ENCODE measurements at places on chromosomes 4 and X.

DNA sequence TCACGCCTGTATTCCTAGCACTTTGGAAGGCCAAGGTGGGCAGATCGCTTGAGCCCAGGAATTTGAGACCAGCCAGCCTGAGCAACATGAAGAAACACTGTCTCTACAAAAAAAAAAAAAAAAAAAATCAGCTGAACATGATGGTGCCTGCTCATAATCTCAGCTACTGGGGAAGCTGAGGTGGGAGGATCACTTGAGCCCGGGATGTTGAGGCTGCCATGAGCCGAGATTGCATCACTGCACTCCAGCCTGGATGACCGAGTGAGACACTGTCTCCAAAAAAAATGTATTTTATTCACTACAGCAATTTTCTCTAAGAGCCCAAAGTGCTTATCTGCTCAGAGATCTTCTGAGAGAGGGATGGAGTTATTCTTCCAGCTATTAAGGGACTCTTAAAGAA, 215.8 kb upstream of the PPP3CA start:
- no peak for DNase-seq

DNA sequence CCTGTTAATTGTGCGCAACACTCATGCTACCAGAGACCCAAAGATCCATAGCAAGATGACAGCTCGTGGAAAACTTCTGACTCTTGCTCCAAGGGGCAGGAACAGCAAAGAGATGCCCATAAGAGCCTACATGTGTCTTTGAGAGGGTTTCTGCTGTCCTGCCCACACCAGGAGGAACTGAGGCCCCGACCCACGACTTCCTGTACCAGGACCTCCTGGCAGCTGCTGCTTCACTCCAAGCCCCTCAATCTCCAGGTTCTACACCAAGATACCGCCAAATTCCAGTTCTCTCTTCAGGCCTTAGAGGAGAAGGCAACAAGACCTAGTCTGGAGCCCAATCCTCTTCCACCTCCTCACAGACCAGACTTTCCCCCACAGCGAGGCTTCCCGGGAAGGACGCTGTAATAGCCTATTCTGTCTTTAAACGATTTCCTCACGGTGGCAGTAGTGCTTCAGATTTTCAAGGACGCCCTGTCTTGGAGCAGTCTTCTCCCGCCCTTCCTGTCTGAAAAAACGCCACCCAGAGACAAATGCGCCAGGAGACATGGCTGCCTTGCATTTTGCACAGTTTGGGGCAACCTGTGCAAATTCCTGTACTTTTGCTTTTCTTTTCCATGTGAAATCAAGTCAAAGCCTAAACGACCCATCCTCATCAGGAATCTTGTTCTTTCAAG, 230.2 kb upstream of the STK26 start:
- DNase-seq, result no peak

GRCh38 chrX:132114607-132115006, 13.2 kb downstream of the FRMD7 start:
- no peak for DNase-seq

- DNase-seq, result no peak
Observed at GRCh38 chrX:140501321-140501720, 3.5 kb downstream of the SOX3 start.

DNA sequence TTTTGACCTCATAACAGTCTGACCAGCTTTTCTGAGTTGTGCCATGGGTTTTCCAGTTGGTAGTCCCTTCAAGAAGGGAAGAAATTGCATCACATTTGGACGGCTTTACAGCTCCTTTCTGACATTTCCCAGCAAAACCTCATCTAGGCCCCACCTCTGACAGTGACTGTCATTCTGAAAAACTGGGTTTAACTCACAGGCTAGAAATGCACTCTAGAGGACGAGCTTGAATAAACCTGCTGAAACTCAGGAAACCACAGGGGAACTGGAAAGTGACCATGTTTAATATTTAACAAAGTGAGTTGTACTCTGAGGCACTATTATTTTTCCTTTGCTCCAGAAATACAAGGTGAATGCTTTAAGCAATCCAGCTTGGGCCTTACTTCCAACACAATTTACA, 434.3 kb upstream of the RASGEF1B start:
- no peak for DNase-seq

DNA sequence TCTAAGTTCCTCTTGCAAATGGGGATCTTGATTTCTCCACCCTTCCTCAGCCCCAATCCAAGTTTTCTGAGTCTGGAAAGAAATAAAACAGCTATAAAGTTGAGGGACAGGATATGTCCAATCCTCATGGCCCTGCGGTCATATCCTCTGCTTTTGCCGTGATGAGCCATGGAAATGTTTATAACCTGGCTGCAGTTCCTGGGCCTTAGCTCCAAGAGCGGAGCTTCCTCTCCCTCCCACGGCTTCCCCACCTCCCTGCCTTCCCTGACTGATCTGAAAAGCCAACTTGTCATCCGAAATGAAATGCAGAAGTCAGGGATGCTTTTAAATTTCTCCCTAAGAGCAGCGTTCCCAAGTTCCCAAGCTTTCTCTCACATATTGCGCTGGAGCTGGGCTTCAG, 221.5 kb upstream of the SFRP2 start:
- DNase-seq, result no peak

GRCh38 chr4:38503689-38504395, 160.2 kb upstream of the KLF3 start:
- DNase-seq, result no peak

- no peak for DNase-seq
Observed at GRCh38 chrX:134548257-134549201, 88.6 kb downstream of the HPRT1 start.

DNA sequence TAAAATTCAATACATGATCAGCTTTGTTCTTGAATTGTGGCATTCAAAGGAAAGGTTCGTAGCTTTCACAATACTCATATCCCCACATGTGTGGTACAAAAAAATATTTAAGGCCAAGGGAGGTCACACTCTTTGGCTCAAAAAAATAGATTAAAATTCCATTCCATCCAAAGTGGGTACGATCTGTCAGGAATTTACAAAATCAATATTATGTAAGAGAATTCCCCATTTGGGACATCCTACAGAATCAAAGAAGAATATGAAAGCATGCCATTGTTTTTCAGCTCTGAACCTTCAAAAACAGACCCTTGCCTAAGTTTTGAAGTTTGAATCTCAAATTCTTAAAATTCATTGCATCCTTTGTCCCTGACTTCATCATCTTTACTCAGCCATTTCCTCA, 85.8 kb downstream of the MID1 start:
- no peak for DNase-seq

GRCh38 chr4:153486281-153487151, 20.4 kb downstream of the TMEM131L start:
- no peak for DNase-seq

DNA sequence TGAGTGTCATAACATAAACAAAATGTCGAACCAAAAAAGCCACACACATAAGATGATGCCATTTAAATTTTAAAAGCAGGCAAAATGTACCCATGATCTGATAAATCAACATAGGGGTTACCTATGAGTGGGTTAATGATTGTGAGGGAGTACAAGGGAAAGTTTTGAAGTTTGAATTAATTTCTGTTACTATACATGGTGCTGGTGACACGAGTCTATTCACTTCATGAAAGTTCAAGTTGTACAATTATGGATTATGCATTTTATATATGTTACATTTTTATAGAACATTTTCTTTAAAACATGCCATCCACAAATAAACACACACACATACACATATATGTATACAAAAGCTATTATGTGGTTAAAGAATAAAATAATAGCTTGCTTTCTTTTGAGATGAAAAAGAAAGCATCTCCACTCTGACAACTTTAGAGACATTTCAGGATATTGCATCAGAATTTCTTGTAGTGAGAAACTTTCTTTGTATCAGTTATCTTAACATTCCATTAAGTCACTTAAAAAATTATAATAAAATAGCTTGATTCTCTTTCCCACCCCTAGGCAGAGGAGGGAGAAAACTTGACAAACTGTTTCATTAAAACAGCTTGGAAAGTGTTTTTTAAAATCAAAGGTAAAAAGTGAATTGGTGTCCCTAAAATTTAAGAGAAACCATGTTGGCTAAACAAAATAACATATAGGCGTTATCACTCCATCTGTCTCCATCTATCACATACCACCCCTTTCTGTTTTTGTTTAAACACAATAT, 891.8 kb upstream of the NDST4 start:
- no peak for DNase-seq

DNA sequence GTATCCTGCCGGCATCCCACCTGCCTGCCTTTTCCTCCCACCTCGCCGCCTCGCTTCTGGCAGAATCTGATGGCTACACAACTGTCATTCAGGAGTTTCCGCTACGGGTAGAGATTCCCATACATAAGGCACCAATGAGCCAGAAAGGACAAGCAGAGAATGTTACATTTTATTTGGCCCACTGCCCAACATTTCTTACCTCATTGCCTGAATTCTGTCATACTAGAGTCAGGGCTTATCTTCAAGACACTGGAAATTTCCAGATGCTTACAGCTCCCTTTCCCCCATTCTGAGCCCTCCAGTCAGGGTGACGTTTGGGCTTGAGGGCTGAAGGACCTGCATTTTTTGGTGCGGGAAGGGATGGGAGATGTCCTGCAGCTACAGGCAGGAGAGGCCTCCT, 113.0 kb downstream of the NHS start:
- DNase-seq, result no peak

GRCh38 chrX:37867536-37868153, 20.3 kb upstream of the DYNLT3 start:
- DNase-seq, result no peak

GRCh38 chr4:158176776-158177175, 4.0 kb upstream of the GASK1B start:
- DNase-seq, result no peak

- no peak for DNase-seq
Observed at GRCh38 chr4:54607067-54607466, 50.7 kb upstream of the KIT start.

- no peak for DNase-seq
Observed at GRCh38 chr4:170724191-170724590, 634.4 kb upstream of the AADAT start.

DNA sequence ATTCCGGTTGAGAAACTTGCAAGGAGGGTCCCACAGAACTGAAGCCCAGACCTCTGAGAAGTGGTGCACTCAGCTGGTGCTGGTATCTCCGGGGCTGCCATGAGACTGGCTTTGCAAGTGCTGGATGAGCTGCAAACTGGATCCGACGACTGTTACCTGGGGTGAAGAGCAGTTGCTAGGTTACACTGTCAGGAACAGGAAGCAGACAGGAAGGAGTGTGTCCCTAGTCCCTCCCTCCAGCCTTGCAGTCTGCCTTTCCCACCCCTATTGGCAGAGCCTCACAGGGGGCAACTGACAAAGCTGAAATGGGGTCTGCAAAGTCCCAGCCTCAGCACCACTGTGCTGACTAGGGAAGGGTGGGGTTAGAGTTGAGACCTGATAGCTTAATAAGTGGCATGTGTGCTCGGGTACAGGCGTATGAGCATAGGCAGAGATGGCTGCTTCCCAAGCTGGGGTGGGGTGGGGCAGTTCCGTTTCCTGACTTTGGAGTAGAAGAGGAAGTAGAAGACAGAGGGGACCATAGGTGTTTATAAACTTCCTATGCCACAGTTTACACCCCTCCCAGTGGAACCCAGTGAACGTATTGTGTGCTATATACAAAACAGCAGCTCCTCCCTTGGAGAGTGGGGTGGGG, 18.0 kb downstream of the PPEF1 start:
- no peak for DNase-seq

DNA sequence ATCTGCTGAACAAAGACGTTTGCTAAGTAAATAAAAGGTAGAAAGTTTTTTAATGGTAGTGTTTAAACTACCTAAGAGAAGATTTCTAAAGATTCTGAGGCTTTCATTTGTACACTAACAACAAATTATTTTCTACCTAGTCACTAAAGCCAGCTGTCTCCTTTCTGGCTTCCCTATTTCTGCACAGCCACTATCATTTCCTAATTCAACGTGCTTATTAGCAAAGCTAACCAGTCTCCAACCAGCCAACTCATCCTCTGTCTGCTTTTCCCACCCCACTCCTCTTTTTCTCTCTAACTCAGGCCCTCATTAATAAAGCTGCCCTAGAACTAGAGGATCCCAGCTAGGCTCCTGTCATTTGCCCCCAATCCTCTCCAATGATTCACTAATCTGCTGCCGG, 118.2 kb downstream of the ZNF827 start:
- no peak for DNase-seq

- DNase-seq, result peak; percentile 15
Observed at GRCh38 chr4:56505269-56506130, at the start of gene ARL9. Gene ARL9, plus strand, starts transcription at chr4:56505791. Its CDS starts 72 bp downstream, at chr4:56505863.

DNA sequence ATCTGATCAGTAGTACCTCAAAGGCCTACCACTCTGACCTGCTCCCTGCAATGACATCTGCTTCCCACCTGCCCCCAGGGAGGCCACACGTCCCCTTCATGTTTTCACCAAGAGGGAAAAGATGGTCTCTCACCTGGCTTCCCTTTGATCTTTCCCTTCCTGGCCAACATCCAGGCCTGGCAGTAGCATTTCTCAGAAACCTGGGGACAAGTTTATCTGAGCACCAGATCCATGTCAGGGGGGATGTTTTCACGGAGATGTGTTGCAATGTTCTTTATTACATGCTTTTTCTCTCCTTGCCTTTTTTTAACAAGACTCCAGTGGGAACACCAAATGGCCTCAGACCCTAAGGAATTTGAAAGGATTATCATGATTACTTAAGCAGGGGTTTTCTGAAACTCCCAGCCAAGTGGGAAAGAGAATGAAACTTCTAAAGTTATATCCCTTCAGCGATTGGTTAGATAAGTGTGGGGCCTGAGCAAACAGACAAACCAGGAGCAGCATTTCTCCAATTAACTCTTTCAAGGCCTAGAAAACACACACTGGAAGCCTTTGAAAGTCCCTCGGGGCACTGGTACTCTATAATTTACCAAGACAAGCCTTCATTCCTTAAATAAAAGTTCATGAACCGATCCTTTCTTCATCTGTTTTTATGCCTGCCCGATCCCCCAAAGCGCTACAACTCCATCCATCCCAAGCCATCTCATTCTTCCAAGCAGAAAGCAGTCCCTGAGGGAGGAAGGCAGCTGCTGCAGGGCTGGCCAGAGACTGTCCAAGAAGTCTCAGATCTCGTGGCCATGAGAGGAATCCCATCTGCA, 94.1 kb downstream of the BCOR start:
- DNase-seq, result no peak

Data from stimulated activated CD8-positive, alpha-beta memory T cell treated with anti-CD3 and anti-CD28 coated beads, Interleukin-4, amount 100 ng/mL, for 4 hours (primary cell).